Spinal cord (tissue), 10 donors: ENCODE measurements at places on chromosomes 6 and 20.

- DNase-seq: peak; percentile 78
Observed at GRCh38 chr6:110325197-110325596, 33.0 kb downstream of the METTL24 start.

DNA sequence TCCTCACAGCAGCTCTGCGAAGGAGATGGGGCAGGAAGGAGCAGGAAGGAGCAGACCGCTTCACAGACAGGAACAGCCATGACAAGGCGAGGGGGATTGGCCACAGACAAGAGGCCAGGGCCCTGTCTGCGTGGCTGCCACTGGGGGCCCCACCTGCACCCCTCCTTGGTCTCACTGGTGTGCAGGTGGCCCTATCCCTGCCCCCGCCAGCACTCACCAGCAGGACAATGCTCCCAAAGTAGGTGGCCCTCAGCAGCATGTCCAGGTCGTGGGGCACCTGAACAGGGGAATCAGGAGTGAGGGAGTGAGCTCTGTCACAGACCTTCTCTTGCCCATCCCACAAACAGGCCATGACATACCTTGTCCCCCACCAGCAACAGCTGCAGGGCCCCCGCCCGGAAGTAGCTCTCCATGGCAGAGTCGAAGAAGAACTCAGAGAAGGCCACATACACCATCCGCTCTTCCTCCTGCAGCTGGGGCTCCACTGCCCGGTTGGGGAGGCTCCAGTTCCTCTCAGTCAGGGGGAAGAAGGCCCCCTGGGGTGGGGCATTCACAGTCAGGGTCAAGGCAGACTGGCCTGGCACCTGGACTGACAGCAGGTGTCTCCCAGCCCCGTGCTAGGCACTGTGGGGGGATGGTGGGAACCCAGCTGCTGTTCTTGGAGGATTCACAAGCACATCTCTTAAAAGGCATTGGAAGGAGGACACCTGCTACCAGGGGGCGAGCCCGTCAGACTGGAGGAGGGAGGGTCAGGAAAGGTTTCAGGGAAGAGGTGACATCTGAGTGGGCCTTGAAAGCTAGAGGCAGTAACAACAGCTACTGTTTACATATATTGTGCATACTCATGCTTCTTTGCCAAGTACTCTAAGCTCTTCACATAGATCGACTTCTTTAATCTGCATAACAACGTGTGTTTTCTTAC lies 7.1 kb downstream of the PLTP start:
- no peak for DNase-seq

- DNase-seq: no peak
Observed at GRCh38 chr20:45346851-45347250, 1.4 kb downstream of the SDC4 start.

DNA sequence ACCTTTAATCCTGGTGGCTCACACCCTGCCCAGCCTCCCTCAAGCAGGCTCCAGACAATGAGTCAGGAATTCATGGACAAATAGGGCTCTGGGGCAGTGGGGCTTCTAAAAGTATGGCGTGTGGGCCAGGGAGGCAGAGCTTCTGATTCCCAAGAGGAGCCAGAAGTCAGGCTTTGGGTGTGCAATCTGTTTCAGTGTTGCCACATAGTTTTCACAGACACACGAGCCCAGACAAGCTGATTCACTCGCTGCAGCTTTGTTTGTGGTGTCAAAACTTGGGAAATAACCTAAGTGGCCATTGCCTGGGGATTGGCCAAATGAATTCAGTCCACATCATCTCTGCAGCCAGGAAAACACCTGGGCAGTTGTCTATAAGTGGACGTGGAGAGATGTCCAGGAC lies 9.2 kb downstream of the PEDS1 start:
- DNase-seq: no peak

DNA sequence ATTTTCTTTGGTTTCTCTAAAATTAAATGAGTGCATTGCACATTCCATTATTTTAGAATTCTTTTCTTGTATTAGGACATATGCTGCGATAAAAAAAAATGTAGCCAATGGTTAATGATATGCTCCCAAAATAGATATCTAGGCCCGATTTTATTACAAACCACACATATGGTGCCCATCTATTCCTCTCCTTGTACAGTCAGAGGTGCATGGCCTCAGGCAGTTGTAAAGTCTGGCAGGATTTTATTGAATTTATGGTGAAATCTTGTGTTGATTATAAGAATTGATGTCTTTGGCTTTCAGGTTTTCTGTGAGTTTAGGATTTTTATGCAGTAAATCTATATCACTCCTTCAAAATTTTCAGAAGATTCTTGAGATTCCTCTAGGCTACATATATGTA lies 192.2 kb downstream of the RFPL4B start:
- DNase-seq: no peak

DNA sequence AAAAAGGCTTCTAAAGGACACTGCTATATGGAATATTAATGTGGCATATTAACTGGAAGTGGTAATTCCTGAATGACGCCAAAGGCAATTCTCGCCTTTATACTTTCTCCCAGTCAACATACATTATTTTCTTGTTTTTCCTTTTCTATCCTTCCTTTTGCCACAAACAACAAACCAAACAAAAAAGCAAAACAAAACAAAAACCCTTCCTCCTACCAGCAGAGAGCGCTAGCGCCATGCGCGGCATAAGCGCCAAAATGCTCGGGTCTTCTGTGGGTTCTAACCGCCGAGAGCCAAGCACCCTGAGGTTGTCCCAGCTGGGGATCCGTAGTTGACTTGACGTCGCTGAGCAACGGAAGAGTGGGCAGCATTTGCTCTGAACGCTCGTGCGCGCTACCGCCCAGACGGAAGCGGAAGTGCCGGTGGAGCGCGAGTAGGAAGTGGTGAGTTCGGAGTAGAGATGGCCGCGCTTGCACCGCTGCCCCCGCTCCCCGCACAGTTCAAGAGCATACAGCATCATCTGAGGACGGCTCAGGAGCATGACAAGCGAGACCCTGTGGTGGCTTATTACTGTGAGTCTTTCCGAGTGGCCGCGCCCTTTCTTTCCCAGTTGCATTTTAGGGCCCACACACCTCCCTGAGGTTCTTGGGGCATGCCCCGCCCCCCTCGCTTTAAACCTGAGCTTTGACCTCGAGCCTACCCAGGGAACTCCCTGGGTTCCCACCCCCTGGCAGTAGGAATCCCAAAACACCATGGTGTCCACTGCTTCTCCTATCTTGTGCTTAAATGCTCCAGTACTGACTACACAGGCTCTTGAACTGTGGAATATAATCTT lies at the start of the genes NMBR and VTA1:
NMBR (minus strand) TSS at position 295 of the 835 bp plus-strand sequence. CDS start 58,464 bp downstream, outside the sequence.
VTA1 (plus strand) TSS at position 436 of the 835 bp plus-strand sequence; CDS start at position 461, 25 bp downstream.
- DNase-seq: peak; percentile 98

DNA sequence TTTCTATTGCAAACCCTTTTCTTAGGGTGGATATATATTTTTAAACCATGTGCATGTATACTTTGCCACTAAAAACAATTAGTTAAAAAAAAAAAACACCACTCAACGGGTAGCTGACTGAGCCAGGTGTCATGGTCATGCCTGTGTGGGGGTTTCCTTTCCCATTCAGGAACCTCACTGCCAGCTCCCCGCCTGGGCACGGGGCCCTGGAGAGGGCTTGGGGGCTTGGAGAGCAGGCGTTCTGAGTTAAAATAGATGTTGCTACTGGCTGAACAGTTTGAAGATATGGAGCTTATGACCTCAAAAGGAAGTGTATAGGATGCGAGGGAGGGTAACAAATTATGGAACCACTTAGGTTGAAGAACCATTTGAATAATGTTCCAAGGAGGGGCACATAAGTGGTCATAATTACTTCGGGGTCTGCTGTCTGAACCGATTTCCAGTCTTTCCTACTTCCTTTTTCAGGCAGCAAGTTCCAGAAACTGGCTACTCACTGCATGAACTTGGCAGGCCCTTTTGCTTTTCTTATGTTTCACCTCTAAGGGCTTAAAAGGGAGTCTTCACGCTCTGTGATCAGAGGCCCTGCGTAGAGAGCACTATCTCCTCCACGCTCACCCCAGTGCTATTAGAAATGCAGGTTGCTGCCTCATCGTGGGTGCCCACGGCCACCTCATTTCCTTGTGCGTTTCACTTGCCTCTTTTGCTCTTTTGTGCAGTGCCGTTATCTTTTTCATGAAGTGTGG lies 9.9 kb downstream of the STX16 start:
- no peak for DNase-seq

DNA sequence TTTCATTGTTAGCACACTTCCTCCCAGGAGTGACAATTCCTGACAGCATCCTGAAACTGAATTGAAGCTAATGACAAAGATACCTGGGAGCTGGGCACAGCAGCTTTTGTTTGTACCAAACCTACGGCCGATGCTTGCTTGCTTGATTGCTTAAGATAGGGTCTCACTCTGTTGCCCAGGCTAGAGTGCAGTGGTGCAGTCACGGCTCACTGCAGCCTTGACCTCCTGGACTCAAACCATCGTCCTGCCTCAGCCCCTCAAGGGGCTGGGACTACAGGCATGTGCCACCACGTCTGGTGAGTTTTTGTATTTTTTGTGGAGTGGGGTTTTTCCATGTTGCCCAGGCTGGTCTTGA lies 84.7 kb upstream of the SCP2D1 start:
- no peak for DNase-seq

DNA sequence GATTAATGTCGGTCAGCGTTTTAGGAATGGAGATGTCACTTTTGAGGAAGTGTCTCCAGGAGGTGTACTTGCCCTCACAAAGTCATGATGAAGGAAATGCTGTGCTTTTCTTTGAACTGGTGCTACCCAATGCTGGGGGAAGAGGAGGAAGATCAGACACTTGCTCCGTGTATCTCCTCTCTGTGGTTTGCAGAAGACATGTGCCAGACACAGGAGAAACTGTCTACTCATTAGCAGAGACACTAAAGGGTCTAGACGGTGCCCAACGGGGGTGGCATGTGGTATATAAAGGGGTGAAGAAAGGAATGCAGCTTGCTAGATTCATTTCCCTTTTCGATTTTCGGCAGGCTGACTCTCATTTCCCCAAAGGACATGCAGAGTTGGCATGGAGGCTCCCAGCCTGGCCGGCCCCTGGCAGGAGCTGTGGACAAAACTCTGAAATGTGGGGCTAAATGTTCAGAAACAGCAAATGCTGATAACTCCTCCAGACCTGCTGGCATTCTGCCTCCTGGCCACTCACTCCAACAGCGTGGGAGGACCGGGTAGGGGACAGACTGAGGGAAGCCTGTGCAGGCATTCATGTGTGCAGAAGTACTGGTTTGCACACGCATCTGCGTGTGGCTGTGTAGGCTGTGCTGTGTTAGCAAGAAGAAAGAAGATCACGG lies 59.6 kb upstream of the QKI start:
- DNase-seq: no peak

GRCh38 chr6:30592287-30592686 lies 21.0 kb downstream of the ABCF1 start:
- no peak for DNase-seq

- peak; percentile 20 for DNase-seq
Observed at GRCh38 chr6:157555455-157556143, 174.6 kb downstream of the ZDHHC14 start.

DNA sequence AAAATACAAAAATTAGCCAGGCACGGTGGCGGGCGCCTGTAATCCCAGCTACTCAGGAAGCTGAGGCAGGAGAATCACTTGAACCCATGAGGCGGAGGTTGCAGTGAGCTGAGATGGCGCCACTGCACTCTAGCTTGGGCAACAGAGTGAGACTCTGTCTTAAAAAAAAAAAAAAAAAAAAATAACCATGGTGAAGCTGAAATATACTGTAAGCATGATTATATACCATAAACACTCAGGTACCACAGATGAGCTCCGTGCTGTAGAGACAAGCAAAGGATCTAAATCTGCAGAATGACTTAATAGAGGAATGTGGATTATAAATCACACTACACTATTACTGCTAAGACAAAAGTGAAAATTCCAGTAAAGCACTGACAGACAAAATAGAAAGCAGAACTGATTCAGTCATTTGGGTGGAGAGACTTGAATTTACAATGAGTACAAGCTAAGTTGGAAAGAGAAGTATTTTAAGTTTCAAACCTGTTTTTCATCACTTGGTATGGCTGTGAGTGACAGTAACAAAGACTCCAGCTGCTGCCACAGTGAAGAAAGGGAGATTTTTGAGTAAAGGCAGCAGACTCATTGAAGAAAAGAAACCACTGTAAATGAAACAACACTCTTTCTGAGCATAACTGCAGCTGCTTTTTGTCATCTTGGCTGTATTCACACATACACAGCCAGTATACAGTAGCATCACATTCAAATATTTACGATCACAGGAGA lies 322.1 kb downstream of the RNGTT start:
- DNase-seq: peak; percentile 39

DNA sequence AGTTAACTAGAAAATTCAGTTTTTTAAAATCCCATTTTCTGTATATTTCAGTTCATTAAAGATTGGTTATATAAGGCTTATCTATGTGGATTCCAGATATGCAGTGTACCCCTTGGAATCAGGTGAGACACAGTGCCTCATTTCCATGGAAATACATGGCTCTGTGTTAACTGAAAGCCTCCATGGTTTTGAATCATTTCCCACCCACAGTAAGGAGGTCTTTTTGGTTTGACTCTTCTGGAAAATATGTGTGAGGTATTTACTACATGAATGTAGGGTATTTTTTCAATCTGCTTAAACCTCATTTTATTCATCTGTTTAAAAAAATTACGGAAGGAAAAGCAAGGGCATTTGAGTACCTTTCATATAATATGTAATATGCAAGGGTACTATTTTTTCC lies 25.5 kb downstream of the RNF144B start:
- DNase-seq: no peak
